ENCODE measurements at places on chromosomes 4 and X. TPM values are rescaled to one million over a fixed set of nuclear protein-coding genes. Genes with fewer than 3 reads are reported as not detected.

The HSD17B13 gene
- total RNA-seq, result not detected

- H3K36me3 ChIP-seq, result 0 out of 3 replicates have a peak, but pooled peaks cover 3% of the 10 kb centered on the region
- no peaks in the 10 kb centered on the region for H3K27me3 ChIP-seq
- H3K4me3 ChIP-seq, result no peak overlapping the region
- no peak for DNase-seq
- no peaks in the 10 kb centered on the region for H3K4me1 ChIP-seq
- H3K27ac ChIP-seq, result no peak overlapping the region
Measured at GRCh38 chr4:25943312-25943711, 29.3 kb downstream of the SMIM20 start.

- no peak overlapping the region for H3K27ac ChIP-seq
- peaks cover 7% of the 10 kb centered on the region for H3K36me3 ChIP-seq
- no peak overlapping the region for H3K4me3 ChIP-seq
- H3K4me1 ChIP-seq, result peaks cover 7% of the 10 kb centered on the region
Measured at GRCh38 chr4:76990288-76991080, 40.9 kb downstream of the SEPTIN11 start.

The SPINK2 gene
- 1.8 TPM for total RNA-seq

- no peak for DNase-seq
- H3K36me3 ChIP-seq, result no peaks in the 10 kb centered on the region
- no peaks in the 10 kb centered on the region for H3K27me3 ChIP-seq
Measured at GRCh38 chrX:44817029-44817428, 26.8 kb upstream of the DUSP21 start.

All from H9 (cell line).